Stimulated activated CD4-positive, alpha-beta T cell treated with anti-CD3 and anti-CD28 coated beads, Interleukin-15, amount 100 ng/mL, for 1 hour (primary cell): ENCODE measurements at places on chromosomes 6 and 20.
A peak's percentile ranks its signal among the peaks of the same experiment; 100 is the strongest.

DNA sequence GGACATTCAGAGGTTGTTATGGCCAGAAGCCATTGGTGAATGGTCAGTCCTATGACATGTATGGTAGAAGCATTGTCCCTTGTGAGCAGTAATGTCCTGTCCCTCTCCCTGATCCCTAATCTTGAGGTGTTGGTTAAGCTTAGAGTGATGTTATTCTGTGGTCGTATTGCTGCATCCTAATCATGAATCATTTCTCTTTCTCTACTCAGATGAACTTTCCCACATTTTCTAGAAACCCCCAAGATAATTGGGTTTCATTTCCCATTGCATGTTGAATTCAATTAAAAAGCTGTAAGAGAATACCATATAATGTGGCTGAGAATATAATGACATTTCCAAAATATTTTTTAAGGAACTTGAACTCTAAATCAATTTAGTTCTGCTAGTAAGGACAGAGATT, 175.1 kb downstream of the PLCB4 start:
- DNase-seq = no peak

DNA sequence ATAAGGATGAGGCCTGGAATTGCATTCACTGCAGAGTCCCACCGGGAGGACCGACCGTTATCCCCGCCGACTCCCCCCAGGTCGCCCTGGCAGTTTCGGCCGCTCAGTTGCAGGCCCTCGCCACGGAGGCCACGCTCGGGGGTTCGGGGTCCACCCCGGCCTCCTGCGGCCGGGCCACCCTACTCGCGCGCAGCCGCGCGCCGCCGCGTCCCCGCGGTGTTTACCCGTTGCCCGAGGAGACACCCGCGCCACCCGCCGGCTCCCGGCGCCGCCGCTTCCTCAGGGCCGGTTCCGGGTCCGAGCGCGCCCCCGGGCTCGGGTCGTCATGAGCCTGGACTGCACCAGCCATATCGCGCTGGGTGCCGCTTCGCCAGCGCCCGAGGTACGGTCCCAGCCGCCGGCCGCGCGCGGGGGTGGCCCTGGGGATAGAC, at the start of gene CCDC170:
CCDC170 (plus strand) TSS at position 214 of the 431 bp plus-strand sequence; CDS start at position 326, 112 bp downstream.
- DNase-seq = no peak

DNA sequence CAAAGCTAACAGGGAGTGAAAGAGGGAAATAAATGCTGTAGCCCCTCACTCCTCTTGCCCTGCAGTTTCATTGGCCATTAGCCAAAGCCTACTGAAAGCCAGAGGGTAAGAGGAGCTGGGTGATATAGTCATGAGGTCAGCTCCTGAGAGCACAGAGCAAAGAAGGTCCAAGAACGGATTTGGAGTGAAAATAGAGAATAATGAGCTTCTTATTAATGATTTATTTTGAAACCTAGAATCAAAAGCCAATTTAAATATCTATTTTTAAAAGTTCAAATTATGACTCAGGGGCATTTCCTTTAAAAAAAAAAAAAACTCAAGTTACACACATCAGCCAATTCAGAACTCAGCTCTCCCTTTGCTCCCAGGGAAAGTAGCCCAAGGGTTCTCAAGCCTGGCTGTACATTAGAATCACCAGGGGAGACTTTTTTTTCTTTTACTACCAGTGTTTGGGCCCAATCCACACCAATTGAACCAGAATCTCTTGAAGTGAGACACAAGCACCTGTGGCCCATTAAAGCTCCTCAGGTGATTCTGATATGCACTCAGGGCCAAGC, 79.1 kb downstream of the SNAP25 start:
- no peak for DNase-seq

- DNase-seq = no peak
Measured at GRCh38 chr20:23235173-23236027, 115.2 kb upstream of the NXT1 start.

- DNase-seq = no peak
Measured at GRCh38 chr20:15419856-15420255, 1082.4 kb upstream of the FLRT3 start.

GRCh38 chr6:97591955-97592354, 308.9 kb upstream of the MMS22L start:
- DNase-seq = no peak

- no peak for DNase-seq
Measured at GRCh38 chr6:128412680-128413079, 107.7 kb downstream of the PTPRK start.

GRCh38 chr20:63627129-63627750, 339 bp upstream of the GMEB2 start:
- peak; percentile 91 for DNase-seq

GRCh38 chr6:117933471-117933870, 26.4 kb downstream of the SLC35F1 start:
- no peak for DNase-seq

GRCh38 chr20:40741507-40742106, 52.6 kb upstream of the MAFB start:
- no peak for DNase-seq

GRCh38 chr6:70379473-70380013, 33.8 kb upstream of the FAM135A start:
- no peak for DNase-seq

GRCh38 chr20:38239441-38239840, 21.1 kb downstream of the KIAA1755 start:
- DNase-seq = no peak
